Left cardiac atrium (tissue), 4 donors: ENCODE measurements at places on chromosomes 7 and 10. TPM values are rescaled to one million over a fixed set of nuclear protein-coding genes. Genes with fewer than 3 reads are reported as not detected.
A peak's percentile ranks its signal among the peaks of the same experiment; 100 is the strongest.

SSC4D gene
- total RNA-seq, result 1.4 TPM

ZNF716 gene
- not detected for total RNA-seq

DNA sequence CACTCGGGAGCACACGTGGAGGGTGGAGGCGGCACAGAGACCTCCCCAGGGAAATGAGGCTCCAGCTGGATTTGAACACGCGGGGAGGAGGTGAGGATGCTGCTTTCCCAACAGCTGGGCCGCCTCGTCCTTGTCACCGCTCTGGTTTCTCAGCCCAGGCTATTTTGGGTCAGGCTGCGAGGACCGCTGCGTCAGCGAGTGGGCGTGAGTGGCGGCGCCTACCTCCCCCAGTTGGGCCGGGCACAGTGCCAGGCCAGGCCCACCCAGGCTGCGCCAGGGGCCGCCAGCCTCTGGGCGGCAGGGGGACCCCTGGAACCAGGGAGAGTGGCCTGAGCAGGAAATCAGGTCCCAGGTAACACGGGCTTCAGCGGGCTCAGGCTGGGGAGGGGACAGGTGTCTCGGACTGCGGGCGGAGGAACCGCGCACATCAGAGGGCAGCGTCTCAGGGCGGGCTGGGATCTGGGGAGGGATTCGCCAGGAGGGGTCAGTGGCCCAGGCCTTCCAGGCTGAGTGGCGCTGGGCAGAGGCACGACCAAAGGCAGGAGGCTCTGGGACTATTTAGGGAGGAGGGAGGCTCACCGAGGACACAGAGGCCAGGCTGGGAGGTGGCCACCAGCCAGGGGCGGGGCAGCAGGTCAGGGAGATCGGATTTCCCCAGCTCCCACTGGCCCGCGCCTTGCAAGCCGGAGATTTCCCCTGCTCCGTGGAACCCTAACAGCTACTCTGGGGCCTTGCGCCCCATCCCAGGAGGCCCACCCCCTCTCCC lies 125.2 kb upstream of the RET start:
- peak; percentile 53 for DNase-seq

GDF2 gene
- not detected for total RNA-seq

DNA sequence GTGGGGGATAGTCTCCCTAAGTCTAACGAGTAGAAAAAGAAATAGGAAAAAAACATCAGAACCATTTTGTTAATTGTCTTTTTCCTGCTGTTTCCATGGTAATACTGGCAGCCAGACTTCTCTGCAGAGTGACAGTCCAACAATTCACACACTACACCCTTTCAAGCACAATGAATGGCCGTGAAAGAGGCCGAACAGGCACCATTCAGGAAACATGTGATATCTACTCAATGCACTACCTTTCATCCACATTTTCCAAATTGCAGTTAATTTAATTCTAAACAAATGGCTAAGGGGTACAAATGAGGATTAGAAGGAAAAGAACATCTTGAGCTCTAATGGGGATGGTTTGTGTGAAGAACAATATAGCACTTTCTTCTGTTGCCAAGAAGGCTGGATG lies 358.5 kb upstream of the ANKRD30A start:
- DNase-seq, result no peak
